ENCODE measurements at places on chromosomes 4 and X. TPM values are rescaled to one million over a fixed set of nuclear protein-coding genes. Genes with fewer than 3 reads are reported as not detected.

DNA sequence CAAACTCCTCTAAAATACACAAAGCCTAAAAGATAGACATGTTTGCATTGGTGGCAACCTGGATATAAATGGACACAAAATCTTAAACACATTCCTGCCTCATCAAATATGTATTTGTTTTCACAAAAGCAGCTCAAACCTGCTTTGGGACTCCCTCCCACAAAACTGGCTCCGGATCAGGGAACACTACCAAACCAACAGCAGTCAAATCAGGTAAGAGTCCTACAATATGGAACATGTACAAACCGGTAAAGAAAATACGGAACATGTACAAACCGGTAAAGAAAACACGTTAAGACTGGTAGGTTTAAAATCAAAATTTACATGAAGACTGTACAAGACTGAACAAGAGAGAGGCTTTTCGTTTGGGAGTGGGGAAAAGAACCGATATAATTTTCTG is 4.3 kb downstream of the AMTN start:
- no peak for DNase-seq

DNA sequence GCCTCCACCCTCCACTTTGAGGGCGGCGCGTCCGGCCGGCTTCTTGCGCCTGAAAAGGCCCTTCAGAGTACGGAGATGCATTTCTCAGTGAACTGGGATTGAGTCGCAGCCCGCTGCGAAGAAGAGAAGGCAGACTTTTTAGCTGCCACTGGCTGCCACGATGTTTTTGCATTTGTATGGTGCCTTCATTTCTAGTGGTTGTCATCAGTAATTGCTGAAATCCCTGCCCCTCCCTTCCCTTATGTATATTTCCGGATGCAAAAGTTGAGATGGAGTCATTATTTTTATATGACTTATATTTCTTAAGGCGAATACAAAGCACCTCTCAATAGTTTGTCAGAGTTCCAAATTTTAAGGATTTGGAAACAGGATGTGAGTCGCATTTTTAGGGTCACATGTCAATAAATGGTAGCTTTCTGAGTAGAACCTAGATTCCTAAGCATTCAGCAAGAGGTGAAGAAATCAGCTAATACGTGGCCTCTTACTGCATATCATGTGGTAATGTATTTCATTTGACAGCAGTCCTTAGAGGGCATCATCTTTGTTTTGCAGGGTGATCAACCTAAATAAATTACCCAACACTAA is 658 bp downstream of the ATP6AP2 start:
- DNase-seq = no peak

DNA sequence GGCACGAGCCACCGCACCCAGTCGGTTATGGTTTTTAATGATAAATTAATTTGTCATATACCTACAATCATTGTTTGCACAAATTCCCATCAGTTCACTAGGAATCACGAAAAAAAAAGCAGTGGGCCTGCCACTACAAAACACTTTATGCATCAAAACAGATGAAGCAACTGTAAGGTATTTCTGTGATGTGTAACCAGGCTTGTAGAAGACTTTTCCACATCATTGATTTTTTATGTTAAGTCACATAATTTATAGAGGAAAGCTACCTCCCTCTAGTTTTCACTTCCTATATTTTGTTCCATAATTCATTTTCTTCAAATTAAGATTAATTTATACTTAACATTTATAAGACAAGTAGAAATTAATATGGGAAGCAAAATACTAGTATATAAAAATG is 6.7 kb upstream of the FAM200B start:
- no peak for DNase-seq

DNA sequence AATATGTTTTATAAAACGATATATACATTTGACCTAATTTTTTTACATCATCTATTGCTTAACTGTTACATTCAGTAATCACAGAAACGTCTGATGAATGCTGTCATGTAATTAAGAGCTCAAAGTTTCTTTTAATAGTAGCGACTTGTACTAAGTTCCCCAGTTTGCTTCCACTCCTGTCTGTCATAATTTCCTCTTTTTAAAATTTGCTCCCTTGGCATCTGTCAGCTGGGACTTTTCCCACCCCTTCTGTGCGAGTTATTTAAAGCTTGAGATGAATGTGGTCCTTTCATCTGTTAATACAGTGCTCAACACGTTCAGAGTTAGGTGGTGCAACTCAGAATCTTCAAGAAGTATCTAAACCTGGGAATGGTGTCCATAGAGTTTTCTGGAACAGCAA is 1.2 kb downstream of the RAP1GDS1 start:
- no peak for DNase-seq

DNA sequence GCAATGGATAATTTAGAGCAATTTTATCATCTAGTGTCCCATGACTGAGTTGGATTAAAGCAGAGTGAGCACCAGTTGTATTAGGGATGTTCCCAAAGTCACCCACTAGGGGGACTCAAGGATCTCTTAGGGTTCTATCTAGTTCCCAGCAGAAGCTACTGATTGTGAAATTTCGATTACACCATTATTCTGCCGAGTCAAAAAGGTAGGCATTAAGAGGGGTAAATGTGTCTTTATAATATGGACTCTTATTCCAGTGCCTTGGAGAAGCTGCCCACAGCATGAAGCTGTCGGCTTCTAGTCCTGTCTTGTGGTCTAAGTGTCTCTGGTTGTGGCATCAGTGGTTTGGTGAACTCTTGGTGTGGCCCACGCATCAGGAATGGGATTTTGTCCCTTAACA is 53.3 kb downstream of the RGS12 start:
- DNase-seq = peak; percentile 87

GRCh38 chrX:137215467-137215866 is 181.7 kb upstream of the GPR101 start:
- no peak for DNase-seq

GRCh38 chr4:25098964-25099891 is 61.0 kb downstream of the SEPSECS start:
- DNase-seq = peak; percentile 95

DNA sequence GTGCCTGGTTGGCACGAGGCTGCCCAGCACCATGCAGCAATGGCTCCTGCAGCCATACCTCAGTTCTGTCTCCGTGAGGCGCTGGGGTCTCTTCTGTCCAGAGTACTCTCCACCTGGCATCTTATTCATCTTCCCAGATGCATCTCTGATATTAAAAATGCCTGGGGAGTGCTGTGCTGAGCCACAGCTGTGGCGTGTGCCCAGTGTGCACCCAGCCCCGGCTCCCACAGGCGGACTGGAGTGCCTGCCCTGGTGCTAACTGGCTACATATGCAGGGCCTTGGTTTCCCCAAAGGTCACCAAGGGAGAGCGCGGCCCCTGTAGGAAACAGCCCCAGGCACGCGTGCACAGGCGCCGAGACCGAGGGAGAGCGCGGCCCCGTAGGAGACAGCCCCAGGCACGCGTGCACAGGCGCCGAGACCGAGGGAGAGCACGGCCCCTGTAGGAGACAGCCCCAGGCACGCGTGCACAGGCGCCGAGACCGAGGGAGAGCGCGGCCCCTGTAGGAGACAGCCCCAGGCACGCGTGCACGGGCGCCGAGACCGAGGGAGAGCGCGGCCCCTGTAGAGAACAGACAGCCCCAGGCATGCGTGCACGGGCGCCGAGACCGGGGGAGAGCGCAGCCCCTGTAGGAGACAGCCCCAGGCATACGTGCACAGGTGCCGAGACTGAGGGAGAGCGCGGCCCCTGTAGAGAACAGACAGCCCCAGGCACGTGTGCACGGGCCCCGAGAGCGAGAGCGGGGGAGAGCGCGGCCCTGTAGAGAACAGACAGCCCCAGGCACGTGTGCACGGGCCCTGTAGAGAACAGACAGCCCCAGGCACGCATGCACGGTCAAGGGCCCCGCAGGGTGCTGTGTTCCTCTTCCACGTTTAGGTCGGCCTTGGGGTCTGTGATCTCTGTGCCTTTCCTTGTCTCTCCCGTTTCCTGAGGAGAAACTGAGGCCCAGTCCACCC is 14.5 kb downstream of the TMEM175 start:
- DNase-seq = no peak

- no peak for DNase-seq
These were observed 10.6 kb upstream of the TADA2B start for GRCh38 chr4:7032596-7032995.

ADH1A gene
- 0.23 TPM for total RNA-seq

BST1 gene
- total RNA-seq = 12.8 TPM

ATP7A gene
- total RNA-seq = 11.3 TPM

MAGEE2 gene
- not detected for total RNA-seq

TLR3 gene
- 13.2 TPM for total RNA-seq
